ENCODE measurements at places on chromosomes 16 and 17. TPM values are rescaled to one million over a fixed set of nuclear protein-coding genes. Genes with fewer than 3 reads are reported as not detected.
A peak's percentile ranks its signal among the peaks of the same experiment; 100 is the strongest.

Gene ACTG1
- 4,060 TPM for total RNA-seq

DNA sequence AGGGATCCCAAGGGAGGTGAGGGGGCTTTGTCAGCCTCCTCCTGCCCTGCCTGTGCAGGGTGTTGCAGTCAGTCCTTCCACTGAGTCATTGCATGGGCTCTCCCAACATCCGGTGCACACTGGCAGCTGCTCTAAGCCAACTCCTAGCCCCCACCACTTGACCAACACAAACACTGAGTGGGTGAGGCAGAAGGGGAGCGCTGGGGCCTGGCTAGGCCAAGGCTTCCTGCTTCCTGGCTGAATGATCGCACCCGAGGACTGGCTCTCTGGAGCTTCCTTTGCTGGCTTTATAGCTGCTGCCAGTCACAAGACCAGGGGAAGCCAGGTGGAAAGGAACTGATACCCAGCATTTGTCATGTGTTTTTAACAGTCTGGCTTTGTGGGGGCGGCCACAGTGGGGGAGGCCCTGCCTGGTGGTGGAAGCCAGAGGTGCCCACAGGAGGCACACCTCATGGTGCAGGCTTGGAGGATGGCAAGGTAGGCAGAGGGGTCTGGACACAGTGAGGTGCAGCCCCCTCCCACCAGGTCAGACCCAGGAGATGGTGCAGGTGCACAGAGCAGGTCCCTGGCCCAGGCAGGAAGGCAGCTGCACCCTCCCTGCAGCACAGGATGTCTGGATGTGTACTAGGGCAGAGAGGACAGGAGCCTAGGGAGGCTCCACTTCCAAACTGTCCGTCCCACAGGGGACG is 6.8 kb downstream of the MPG start:
- DNase-seq = no peak

- no peak for DNase-seq
Observed at GRCh38 chr17:14057591-14057990, 11.7 kb upstream of the COX10 start.

Gene OR2C1
- total RNA-seq = not detected

DNA sequence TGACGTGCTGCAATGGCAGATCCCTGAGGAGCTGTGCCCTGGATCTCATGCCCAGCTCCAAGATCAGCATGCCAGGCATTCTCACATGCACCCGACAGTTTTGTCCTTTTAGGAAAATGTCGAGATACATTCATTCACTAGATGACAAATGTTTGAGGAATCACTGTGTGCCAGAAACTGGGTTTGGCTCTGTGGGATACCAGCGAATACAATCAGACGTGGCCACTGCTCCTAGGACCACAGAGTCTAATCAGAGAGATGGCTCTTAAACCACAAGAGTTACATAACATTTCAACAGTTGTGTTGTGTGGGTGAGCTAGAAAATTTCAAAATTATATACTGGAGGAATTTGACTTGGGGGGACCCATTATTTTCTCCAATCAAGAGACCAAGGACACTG is 579.7 kb downstream of the CDH13 start:
- DNase-seq = no peak

- DNase-seq = peak; percentile 75
Observed at GRCh38 chr16:88920618-88921590, 54.4 kb upstream of the PABPN1L start.

DNA sequence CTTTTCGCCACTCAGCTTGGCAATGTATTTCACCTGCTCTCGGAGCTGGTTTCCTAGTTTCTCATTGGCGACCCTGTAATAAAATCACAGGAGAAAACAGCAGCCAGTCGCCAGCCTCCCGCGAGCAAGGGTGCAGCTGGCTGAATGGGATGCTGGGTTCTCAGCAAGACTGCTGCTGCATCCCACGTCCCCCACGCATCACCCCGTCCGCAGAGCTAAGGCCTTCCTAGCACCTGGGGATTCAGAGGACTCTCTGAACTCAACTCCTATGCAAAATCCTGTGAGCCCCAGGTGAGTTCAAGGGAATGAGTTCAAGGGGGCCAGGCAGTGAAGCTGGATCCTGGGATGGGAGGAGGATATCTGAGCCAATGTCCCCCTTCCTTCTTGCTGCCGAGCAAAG is 29.3 kb downstream of the DHX38 start:
- no peak for DNase-seq

GRCh38 chr17:35265566-35266141 is 22.8 kb downstream of the SLFN5 start:
- DNase-seq = no peak

Gene MILR1
- 4.6 TPM for total RNA-seq

Gene MT3
- total RNA-seq = 8.8 TPM

Gene CALB2
- 4.2 TPM for total RNA-seq

DNA sequence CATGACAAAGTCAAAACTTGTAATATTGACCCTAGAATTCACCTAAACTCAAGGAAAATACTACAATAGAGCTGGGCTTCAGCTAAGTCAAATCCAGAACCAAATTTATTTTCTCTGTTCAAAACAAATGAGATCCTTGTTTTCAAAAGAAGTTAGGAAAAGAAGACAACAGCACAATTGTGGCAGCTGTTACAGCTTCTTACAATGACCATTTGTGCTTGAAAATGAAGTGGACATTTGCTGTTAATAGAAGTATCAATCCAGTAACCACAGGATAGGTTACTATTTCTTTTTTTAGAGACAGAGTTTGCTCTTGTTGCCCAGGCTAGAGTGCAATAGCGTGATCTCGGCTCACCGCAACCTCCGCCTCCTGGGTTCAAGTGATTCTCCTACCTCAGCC is 44.4 kb downstream of the APPBP2 start:
- no peak for DNase-seq

DNA sequence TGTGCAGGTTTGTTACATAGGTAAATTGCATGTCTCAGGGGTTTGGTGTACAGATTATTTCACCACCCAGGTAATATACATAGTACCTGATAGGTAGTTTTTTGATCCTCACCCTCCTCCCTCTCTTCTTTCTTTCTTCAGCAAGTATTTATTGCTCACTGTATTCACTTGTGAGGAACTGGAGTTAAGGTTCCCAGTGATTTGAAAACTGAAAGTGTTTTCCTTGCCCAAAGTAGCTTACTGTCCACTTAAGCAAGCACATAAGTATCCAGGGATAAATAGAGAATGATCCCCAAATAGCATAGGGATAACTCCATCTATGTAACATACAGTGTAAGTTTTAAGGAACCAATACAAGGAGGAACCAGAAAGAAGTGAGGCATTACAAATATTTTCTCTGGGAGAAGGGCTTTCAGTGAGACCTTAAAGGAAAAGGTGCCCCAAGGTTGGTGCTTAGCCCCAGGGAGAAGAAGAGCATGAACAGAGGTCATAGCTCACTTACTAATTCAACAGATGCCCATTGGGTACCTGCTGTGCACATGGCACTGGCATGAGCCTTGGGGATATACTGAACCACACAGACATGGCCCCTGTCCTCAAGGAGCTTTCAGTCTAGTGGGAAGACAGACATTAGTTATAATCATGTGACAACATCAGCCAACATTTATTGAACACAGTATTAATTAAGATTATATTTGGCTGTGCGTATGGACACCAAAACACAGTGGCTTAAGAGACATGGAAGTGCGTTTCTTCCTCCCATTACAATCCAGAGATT is 17.0 kb downstream of the MYL4 start:
- DNase-seq = no peak

Gene TMEM106A
- total RNA-seq = 11.8 TPM

Gene HID1
- total RNA-seq = 56.9 TPM

DNA sequence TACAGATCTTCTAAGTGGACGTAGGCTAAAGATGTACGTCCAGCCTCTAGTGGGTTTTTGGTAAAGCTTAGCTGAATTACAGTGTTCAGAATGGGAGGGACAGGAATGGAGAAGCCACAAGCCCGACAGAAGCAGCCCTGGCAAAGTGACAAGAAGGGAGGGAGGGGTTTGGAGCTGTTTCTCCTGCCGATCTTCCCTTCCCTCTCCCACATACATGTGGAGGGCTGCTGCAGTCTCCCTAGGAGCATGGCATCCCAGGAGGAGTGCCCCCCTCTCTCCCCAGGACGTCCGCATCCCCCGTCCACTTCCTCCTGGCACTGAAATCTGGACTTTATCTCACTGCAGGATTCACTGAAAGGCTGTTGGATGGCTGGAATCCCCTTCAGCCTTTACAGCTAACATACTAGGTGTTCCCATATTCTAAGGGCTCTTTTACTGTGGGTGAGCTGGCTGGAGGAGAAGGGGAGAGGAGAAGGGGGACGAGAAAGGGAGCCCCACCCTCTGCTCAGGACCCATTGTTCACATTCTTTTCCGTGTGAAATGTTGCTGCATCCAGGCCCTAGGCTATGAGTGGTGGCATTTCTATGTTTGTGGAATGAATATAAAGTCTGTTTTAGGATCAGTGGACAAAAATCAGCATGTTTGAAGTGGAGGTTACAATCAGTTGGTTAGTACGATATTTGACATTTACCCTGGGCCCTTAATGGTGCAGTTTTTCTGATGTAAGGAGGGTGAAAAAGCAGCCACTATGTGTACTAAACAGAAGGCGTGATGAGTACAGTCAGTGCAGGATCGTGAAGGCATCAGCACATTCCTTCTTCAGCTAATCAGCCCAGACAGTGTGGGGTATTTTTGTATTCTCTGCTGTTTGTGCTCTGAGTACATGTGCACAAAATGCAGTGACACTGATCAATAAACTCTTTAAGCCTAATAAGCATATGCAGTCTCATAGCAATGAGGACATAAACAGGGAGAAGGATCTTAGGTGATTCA is 94.6 kb downstream of the SPECC1 start:
- no peak for DNase-seq

- no peak for DNase-seq
Observed at GRCh38 chr17:7809086-7809790, 24.8 kb upstream of the KDM6B start.

DNA sequence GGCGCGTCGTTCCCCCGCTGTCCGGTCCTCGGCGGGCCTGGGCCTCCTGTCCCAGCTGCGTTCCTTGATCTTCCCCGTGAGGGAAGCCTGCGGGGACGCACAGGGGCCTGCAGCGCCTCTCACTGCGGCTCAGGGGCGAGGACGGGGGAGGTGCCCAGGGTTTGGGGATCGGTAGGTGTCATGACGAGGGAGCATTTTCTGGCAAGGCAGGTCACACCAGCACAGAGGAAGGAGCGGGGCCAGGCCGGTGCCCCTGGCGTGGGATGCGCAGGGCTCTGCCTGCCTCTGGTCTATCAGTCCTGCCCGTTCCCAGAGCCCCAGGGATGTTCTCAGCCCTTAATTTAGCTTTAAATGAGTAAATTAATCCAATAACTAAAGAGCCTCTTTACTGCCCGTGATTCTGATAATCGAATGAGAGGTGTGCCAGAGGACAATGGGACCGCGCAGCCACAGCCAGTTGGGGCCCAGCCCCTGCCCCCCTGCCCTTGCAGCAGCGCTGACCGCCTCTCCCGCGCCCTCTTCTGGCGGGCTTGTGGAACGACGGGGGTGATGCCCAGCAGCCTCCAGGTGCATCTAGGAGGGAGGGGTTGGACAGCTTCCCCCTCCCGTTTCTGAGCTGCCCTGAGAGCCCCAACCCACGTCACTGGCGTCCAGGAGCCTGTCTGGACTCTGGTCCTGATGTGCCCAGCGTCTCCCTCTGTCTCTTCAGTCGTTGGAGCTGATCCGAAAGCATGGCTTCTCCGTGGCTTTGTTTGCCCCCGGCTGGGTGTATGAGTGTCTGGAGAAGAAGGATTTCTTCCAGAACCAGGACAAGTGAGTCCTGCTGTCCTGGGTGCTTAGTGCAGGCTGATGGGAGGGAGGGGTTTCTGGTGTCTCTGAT is 7.9 kb downstream of the ENGASE start:
- peak; percentile 50 for DNase-seq

Gene GAST
- not detected for total RNA-seq

DNA sequence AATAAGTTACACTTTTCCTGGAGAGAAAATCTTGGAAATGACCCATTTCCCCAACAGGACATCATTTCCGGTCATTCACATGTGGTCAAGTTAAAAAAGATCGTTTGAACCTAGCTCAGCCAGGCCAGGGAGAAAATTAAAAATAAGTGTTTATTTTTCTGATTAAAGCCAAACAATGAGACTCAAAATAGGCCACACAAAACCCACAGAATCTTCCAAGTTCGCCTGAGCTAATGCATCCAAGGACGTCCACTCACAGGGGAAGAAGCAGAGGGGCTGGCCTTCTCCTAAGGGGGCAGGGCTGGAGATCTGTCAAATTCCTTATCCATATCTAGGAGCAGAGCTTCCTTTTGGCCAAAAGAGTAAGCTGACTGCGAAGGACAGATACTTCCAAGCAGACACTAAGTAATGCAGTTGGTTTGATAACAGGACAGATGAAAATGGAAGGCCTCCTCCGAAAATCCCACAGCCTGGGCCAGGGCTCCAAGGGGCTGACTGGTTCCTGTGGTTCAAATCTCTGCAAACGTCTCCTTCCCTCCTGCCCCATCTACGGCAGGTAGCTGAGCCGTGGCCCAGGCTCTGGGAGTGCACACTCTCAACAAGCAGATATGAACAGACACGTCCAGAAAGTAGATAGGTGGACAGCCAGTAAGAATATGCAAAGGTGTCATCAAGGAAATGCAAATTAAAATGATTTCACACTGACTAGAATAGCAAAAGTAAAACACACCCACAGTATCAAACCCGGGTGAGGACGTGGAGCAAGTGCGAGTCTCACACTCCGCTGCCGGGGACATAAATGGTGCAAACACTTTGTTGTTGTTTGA is 98.5 kb downstream of the MRM3 start:
- DNase-seq = no peak

Gene CD300LB
- not detected for total RNA-seq

- no peak for DNase-seq
Observed at GRCh38 chr16:50296807-50297206, 30.5 kb downstream of the ADCY7 start.

GRCh38 chr17:49490276-49490675 is 4.8 kb upstream of the NGFR start:
- DNase-seq = no peak

GRCh38 chr17:11899537-11899942 is 97.7 kb downstream of the ZNF18 start:
- no peak for DNase-seq

DNA sequence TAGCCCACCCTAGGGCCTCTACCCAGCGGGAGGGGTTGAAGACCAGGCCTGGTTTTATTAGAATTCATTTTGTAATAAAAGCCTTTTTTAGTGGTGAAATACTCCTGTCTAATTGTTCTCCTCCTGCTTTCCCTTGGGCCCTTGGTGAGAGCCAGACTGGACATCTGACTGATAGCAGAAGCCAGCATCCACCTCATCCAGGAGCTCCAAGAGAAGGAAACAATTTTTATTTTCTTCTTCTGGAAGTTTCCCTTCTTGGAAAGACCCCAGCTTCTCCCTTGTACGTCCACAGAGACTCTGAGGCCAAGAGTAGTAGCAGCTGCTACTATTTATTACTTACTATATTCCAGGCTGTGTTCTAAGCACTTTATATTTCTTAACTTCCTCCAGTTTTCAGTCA is 4.0 kb upstream of the PHKG2 start:
- DNase-seq = no peak

Gene RAMP2
- 5.7 TPM for total RNA-seq

Gene NLRC5
- 110 TPM for total RNA-seq
